Peyer's patch (tissue), 4 donors: ENCODE measurements at places on chromosomes 7 and 10. TPM values are rescaled to one million over a fixed set of nuclear protein-coding genes. Genes with fewer than 3 reads are reported as not detected.

DNA sequence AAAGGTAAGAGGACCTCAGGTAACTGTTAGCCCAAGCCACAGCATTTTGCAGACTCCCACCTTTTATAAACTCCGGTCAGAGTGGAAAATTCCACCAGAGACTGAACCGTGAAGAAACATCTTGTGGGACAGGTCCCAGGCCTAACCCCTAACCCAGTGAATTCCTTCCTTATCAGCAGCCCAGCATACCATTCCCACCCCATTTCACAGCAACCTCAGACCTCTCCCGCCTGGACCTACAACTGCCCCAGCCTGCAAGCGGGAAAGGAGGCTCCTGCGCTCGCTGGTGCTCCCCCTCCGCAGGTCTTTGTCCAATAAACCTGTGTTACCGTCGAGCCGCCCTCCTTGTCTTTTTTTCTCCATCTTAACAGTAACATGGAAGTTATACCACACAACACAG is 736.6 kb downstream of the MAGI2 start:
- DNase-seq: no peak

DNA sequence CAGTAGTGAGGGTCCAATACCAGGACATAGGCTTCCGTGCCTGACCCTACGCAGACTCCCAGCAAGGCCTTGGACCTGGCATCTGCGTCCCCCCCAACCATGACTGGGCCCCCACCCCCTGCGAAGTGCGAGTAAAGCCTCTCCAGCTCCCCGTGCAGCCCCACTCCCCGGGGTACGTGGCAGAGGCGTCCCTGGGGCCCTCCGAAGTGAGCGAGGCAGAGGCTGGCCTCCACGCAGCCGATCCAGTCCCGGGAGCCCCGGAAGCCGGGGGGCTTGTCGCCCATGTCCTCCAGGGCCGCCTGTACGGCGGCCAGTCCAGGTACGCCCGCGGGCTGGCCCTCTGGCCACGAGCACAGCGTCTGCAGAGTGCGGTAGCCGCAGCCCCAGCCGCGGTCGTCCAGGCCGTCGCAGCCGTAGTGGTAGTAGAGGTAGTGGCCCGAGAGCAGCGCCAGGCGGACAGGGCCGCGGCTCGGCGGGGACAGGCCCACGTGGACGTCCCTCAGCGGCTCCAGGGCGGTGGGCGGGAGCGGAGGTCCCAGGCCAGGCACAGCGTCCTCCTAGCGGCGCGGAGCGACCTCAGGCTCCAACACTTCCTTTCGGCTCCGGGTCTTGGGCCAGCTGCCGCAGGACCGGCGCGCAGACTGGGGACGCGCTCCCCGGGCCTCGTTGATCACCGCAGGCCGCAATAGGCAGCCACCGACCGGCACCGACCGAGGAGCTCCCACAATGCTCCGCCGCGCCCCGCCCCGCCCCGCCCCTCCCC is at the start of gene UFSP1:
Gene UFSP1, minus strand, starts transcription at position 728 of the 763 bp plus-strand sequence. Its CDS starts 444 bp downstream, at position 284.
- no peak for DNase-seq

Gene MRLN
- not detected for total RNA-seq

Gene WNT8B
- total RNA-seq: not detected

Gene ADIRF
- total RNA-seq: 605 TPM

Gene NEUROG3
- total RNA-seq: not detected

DNA sequence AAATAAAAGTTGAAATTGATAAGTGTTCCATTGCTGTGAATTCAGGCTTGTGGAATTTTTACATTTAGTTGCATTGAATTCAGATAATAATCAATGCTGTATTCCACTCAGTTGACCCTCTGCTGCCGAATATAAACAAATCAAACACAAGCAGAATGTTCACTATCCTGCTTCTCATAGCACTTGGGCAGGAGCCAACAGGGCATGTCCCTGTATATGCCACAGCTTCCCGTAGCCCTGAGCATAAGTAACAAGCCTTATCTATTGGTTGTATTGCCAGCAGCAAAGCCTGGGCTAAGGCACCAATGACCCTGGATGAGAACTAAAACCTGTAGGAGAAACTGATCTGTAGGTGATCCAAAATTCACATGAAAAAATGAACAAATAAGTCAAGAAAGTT is 145.9 kb downstream of the ARHGAP12 start:
- no peak for DNase-seq

Gene UMAD1
- 16.8 TPM for total RNA-seq

Gene GIMAP7
- 4.8 TPM for total RNA-seq
